ENCODE measurements at places on chromosomes 3 and 15. TPM values are rescaled to one million over a fixed set of nuclear protein-coding genes. Genes with fewer than 3 reads are reported as not detected.

The BTBD1 gene
- polyA plus RNA-seq: 224 TPM

The UBAP1L gene
- polyA plus RNA-seq: 2.7 TPM

The COLQ gene
- polyA plus RNA-seq: not detected

The ATP10A gene
- polyA plus RNA-seq: 0.11 TPM

The GOLGA8G gene
- not detected for polyA plus RNA-seq

The SH3GL3 gene
- 2.9 TPM for polyA plus RNA-seq

The SLC28A2 gene
- not detected for polyA plus RNA-seq

The PROK2 gene
- 8.7 TPM for polyA plus RNA-seq

The AP3B2 gene
- 96.5 TPM for polyA plus RNA-seq

The ZNF660 gene
- 2.2 TPM for polyA plus RNA-seq

The SYNPR gene
- 8.6 TPM for polyA plus RNA-seq

The EPHA6 gene
- 2.6 TPM for polyA plus RNA-seq

The LRRN1 gene
- polyA plus RNA-seq: 59.6 TPM

The HESX1 gene
- 3.5 TPM for polyA plus RNA-seq

The COL6A5 gene
- polyA plus RNA-seq: not detected

The FBXO40 gene
- polyA plus RNA-seq: 0.84 TPM

The ZNF197 gene
- 11.2 TPM for polyA plus RNA-seq

The APOD gene
- 38.2 TPM for polyA plus RNA-seq

The NPAP1 gene
- 0.47 TPM for polyA plus RNA-seq

The ZNF770 gene
- polyA plus RNA-seq: 83.9 TPM

The ANKUB1 gene
- polyA plus RNA-seq: not detected

The TMCO5A gene
- polyA plus RNA-seq: not detected

The TGM4 gene
- not detected for polyA plus RNA-seq

The SGO1 gene
- polyA plus RNA-seq: 1.9 TPM

The GADL1 gene
- not detected for polyA plus RNA-seq

The MYO5C gene
- polyA plus RNA-seq: 4.4 TPM

The SKOR1 gene
- 26.2 TPM for polyA plus RNA-seq

The GOLGA8J gene
- not detected for polyA plus RNA-seq

The CASR gene
- not detected for polyA plus RNA-seq

The ISLR2 gene
- polyA plus RNA-seq: 0.23 TPM

The KLF15 gene
- polyA plus RNA-seq: 0.94 TPM

The LRRC15 gene
- not detected for polyA plus RNA-seq

The IRAK2 gene
- 0.20 TPM for polyA plus RNA-seq

The STRIT1 gene
- polyA plus RNA-seq: not detected

The KAT2B gene
- polyA plus RNA-seq: 78.8 TPM

The FAM81A gene
- 9.7 TPM for polyA plus RNA-seq

The BCHE gene
- polyA plus RNA-seq: 30.3 TPM

The CSPG4 gene
- not detected for polyA plus RNA-seq

The CCDC80 gene
- 15.4 TPM for polyA plus RNA-seq

The ATP8B4 gene
- polyA plus RNA-seq: 0.58 TPM

All from Purkinje cell (primary cell).